Mammary epithelial cell (primary cell): ENCODE measurements at places on chromosomes 11 and 22.

- no peak for DNase-seq
Observed at GRCh38 chr11:6402561-6402981, 12.3 kb downstream of the SMPD1 start.

DNA sequence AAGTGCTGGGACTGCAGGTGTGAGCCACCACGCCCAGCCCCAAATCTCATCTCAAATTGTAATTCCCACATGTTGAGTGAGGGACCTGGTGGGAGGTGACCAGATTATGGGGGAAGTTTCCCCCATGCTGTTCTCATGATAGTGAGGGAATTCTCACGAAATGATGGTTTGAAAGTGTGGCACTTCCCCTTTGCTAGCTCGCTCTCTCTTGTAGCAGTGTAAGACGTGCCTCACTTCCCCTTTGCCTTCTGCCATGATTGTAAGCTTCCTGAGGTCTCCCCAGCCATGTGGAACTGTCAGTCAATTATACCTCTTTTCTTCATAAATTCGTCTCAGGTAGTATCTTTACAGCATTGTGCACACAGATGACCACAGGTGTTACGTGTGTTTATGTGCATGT, 357.8 kb downstream of the CADM1 start:
- DNase-seq: no peak

DNA sequence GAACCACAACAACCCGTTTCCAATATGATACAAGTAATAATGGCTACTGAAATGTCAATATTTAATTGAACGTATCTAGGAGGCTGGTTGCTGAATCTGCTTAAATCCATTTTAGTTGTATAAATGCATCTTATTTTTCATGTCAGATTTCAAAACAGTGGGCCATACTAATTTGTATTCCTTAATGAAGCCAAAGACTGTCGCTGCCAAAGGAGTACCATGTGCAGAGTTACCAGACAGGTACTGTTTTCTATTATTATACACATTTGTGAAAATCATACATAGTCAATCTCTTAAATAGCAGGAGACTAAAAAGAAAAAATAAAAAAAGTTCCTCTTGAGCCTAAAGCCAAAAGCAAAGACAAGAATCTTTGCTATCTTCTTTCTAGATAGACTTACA, 632.3 kb downstream of the LRRC4C start:
- DNase-seq: no peak

GRCh38 chr11:65445101-65445603, 22.6 kb downstream of the NEAT1 start:
- DNase-seq: peak; percentile 41

DNA sequence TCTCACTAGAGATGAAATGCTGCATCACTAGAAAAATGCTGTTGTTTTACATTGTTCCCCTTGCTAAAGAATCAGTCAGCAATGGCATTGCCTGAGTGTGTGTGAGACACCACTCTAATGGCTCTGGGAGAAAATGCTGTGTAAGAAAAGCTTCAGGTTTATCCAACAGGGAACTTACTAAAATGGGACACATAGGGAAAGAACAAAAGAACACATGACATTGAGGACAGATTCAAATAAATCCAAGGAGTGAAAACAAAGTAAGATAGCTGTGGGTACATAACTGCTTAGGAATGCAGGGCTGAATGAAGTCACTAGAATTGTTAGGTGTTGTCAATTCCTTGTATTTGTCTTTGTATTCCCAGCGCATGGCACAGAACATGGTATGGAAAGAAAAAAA, 24.2 kb downstream of the BLID start:
- no peak for DNase-seq

DNA sequence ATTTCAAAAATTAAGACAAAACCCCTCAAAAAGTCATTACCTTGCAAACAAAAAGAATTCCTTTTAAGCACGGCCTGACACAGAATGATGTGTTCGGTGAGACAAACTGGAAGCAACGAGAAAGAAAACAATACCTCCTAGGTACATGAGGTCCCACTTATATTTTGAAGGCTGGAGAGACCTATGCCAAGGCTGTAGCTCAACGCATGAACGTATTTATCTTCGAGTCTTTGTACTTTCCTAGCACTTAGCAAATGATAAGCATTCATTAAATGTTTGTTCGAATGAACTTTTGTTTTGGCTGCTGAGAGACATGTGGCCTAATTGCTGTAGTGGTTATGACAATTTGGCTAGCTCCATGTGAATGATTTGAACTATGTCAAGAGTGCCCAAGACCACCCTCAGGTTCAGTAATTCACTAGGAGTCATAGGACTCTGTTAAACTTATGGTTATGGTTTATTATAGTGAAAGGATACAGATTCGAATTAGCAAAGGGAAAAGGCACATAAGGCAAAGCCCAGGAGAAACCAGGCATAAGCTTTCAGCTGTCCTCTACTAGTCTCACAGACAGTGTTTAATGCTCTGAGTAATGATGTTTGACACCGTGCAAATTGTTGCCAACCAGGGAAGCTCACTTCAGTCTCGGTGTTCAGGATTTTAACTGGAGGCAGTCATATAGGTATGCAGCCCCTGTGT, 26.0 kb upstream of the HORMAD2 start:
- DNase-seq: no peak

DNA sequence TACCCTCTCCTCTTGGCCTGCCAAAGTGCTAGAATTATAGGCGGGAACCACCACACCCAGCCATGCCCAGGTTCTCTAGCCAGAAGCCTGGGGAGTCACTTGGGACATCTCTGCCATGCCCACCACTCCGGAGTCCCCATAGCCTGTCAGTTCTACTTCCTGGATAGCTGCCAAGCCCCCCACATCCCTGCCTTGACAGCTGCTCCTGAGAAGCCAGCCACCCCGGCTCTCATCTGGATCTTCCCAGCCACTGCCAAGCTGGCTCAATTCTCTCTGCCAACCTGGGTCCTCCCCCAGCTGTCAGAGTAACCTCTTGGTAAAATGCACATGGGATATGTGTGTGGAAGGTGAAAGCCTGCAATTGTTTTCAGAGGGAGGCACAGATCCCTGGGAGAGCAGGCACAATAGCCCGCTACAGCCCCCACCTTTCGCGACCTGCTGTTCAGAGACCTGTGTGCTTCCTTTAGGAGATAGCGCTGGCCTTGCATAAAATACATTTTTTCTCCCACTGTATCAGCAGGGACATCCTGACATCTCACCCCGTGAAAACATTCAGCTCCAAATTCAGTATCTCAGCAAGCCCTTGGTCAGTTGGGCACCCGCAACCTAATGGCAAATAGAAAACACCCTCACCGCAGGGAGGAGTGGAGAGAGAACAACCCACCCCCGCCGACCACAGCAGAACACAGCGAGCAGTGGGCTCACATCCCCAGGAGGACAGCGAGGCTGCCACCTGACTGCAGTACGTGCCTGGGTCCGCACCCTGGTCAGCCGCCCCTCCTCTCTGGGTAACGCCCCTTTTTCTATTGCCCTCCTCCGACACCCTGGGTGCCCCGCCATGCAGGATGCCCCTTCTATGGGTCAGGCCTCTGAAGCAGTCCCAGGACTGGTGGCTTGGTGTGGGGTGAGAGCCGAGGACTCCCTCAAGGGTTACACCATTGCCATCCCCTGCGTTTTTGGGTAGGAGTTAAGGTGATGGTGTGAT, 1342.2 kb downstream of the BRD1 start:
- DNase-seq: no peak

GRCh38 chr11:19524171-19524671, 188.4 kb upstream of the NAV2 start:
- DNase-seq: no peak

GRCh38 chr11:44446996-44447771, 118.3 kb upstream of the CD82 start:
- no peak for DNase-seq

GRCh38 chr11:115674937-115675544, 170.8 kb upstream of the CADM1 start:
- DNase-seq: no peak

- DNase-seq: no peak
Observed at GRCh38 chr11:122882189-122882856, at the start of gene JHY. Gene JHY, plus strand, starts transcription at chr11:122882759. Its CDS starts 3,091 bp downstream, at chr11:122885850.

GRCh38 chr11:114026355-114026754, 33.2 kb upstream of the ZBTB16 start:
- DNase-seq: no peak

- DNase-seq: no peak
Observed at GRCh38 chr11:128405714-128406662, 181.4 kb downstream of the ETS1 start.

GRCh38 chr22:42052765-42053164, 17.8 kb downstream of the NAGA start:
- no peak for DNase-seq

- no peak for DNase-seq
Observed at GRCh38 chr11:78349624-78350023, 68.0 kb downstream of the GAB2 start.

DNA sequence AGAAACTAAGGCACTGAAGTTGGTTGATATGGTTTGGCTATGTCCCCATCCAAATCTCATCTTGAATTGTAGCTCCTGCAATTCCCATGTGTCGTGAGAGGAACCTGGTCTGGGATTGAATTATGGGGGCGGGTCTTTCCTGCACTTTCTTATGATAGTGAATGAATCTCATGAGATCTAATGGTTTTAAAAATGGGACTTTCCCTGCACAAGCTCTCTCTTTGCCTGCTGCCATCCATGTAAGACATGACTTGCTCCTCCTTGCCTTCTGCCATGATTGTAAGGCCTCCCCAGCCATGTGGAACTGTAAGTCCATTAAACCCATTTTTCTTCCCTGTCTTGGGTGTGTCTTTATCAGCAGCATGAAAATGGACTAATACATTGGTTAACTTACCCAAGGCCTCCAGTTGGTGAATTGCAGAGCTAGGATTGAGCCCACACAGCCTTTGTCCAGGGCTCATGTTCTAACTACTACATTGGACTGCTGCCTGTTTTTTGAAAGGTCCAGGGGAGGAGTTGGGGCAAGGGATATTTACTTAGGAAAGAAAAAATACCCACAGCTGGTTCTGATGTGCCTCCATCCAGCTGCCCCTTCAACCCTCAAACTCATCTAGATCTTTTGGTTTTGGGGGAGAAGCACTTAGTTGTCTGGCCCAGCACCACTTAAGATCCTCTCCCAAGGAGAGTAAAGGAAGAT, 107.8 kb upstream of the NAV2 start:
- no peak for DNase-seq

GRCh38 chr11:64141081-64141783, 24.7 kb downstream of the MACROD1 start:
- DNase-seq: no peak

DNA sequence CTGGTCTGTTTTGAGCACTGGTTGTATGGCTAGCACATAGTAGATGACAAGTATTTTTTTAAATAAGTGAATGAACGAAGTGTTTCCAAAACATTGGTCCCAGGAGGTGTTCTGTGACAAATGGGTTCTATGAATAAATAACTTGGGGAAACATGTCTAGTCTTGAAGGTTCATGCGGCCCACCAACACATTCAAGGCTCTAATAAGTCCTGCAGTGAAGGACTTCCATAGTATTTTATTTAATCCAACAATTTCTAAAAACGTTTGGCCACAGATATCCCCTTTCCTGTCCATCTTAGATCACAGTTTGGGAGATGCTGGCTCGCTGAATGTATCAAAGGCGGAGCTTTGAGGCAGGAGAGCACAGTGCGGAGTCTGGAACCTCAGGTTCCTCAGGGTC, 22.5 kb downstream of the PARVG start:
- DNase-seq: no peak

- no peak for DNase-seq
Observed at GRCh38 chr11:94326947-94327346, 22.6 kb downstream of the IZUMO1R start.

DNA sequence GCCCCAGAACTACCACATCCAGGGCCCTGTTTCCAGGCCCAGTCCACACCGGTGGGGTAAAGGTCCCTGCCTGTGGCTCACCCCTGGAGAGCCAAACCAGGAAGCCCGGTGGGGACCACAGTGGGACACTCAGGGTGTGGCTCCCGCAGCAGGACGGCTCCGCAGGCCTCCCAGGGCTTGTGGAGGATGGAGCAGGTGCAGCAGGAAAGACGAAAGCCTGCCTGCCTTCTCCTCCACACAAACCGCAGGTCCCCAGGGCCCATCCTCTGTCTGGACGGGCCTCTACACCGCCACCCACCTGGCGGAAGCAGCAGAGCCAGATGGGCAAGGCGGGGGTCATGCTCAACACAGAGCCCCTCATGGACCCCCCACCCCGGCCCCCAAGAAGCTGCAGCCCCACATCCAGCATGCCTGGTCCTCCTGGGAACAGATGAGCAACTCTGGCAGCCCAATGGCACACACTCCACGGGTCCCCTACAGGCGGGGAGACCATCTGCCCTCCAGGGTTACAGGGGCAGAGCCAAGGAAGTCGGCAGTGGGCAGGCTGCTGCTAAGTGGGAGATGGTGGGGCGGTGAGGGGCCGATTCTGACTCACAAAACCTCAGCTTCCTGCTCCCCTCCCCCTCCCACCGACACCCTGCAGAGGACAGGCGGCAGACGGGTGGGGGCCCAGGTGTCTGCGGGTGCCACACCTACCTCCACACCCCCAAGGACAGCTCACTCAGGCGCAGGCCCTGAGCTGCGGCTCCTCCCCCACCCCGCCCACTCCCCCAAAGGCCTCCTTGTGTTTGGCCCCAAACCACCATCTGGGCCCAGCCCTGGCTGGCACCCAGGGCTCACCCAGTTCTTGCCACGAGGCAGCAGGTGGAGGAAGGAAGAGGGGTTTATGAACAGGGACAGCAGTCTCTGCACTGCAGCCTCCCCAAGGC, 5.2 kb downstream of the SBF1 start:
- DNase-seq: peak; percentile 84

DNA sequence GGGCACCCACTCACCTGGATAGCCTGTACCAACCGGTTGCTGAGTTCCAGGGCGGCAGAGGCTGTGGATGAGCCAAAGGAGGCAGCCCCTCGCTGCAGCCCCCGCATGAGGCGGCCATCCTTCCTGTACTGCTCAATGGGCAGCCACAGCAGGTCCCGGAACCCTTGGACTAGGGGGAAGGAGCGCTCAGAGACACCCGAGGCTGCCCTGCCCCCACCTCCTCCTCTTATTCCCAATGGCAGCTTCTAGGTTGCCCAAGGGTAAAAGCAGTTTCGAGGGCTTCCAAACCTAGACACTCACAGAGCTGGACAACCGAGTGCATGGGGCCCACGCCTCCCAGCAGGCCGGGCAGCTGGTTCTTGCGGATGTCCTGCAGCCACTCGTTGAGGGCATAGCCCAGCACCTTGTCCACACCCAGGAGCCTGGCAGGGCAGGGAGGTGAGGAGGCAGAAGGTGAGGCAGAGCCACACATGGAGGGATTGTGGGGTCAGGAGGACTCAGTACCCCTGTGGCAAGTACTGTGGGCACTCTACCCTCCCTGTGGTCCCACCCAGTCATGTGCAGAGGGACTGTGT, 18.1 kb upstream of the EHD1 start:
- no peak for DNase-seq

- DNase-seq: peak; percentile 98
Observed at GRCh38 chr22:24555165-24556039, at the start of gene SNRPD3. Gene SNRPD3, plus strand, starts transcription at chr22:24555999. Its CDS starts 1,676 bp downstream, at chr22:24557675.

DNA sequence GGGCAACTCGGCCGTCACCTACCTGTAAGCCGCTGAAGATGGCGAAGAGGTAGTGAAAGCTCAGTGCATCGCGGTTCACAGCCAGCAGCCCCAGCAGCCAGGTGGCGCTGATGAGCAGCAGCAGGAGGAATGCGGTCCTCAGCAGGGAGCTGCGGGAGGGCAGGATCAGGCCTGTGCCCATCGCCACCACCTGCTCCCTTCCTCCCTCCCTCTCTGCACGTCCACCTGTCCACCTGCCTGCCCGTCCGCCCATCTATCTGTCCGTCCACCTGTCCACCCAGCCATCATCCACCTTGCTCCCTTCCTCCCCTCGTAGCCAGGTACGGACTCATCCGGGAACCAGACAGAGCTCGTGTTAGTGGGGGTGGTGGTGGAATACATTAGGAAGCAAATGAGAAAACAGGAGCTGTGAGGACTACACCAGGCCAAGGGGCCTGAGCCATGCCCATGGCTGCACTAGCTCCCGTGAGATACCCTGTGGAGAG, 32.2 kb downstream of the TRMU start:
- DNase-seq: peak; percentile 66
